ENCODE measurements at places on chromosomes 5 and 9. TPM values are rescaled to one million over a fixed set of nuclear protein-coding genes. Genes with fewer than 3 reads are reported as not detected.

- DNase-seq = no peak
Observed at GRCh38 chr9:84207491-84207951, 133.0 kb downstream of the SLC28A3 start.

- no peak for DNase-seq
Observed at GRCh38 chr5:96919754-96920197, 16.1 kb upstream of the LNPEP start.

- no peak for DNase-seq
Observed at GRCh38 chr5:1214163-1214935, 10.8 kb upstream of the SLC6A18 start.

DNA sequence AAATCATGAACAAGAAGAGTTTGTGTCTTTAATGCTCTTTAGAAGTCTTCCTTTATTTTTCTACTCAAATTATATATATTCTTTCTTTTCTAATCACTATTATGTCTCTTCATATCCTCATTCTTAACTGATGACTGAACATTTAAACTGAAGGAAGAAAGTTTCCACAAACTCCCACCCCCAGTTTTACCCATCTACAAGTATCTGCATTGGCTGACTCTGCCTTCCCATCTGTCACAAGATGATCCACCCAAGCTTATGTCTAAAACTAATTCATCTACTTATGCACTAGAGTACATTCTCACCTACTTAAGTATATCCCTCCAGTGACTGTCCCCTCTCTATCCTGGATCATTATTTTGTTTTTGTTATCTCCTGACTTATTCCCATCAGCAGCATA is 344.5 kb downstream of the PRR16 start:
- DNase-seq = no peak

- no peak for DNase-seq
Observed at GRCh38 chr9:23658376-23659258, 167.4 kb downstream of the ELAVL2 start.

DNA sequence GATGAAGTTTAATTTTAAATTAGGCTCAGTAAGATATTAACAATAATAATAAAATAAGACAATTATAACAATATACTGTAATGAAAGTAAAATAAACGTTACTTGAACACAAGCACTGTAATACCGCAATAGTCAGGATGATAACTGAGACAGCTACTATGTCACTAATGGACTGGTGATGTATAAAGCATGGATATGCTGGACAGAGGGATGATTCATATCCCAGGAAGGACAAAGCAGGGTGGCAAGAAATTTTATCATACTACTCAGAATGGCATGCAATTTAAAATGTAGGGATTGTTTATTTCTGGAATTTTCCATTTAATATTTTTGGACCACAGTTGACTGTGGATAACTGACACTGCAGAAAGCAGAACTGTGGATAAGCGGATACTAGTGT is 196.9 kb downstream of the VPS13A start:
- no peak for DNase-seq

GRCh38 chr5:172683645-172684471 is 42.8 kb downstream of the NEURL1B start:
- DNase-seq = peak; percentile 56

DNA sequence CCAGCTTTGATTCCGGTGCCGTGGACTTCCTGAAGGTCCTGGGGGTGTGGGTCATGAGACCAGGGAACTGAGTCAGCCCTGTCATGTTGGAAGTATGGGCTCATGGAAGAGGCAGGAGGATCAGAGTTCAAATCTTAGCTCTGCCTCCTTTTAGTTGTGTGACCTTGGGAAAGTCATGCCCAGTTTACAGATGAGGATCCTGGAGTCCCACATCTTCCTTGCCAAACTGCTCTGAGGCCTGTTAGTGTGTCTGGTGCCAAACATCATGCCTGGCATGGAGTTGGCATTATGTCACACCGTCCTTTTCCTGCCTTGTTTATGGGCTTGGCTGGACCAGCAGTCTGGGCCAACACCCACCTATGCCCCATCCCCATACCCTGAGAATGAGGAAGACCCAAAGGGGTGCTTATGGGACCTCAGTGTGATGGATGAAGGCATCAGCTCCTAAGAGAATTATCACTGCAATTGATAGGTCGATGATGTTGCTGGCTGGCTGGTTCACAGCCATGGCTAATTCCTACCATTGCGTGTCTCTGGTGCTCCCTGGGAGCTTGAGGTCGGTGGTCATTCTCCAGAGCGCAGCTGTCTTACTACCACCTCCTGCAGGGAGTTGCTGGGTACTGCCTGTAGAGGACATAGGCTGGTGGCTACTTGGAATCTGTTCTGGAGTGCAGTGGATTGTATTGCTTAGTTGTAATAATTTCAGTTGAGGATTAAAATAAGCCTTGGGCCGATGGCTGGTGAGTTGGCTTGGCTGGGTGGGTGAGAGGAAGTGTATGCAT is 140.5 kb upstream of the PITX1 start:
- no peak for DNase-seq

DNA sequence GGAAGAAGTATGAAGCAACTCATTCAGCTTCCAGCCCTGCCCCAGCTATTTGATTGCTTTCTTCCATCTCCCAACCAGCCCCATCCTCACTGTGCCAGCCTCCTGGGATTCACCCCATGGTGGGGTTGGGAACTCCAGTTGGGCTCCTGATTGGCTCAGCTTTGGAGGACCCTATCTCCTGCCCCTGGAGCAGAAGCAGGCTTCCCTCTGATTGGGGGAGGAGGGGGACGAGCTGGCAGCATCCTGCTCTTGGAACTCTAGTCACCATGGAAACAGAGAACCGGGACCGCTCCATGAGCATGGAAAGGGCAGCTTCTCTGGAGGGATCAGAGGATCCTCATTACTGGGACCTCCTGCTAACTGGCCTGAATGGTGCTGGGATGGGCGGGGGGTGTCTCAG is 2.6 kb downstream of the SLC6A7 start:
- DNase-seq = no peak

GRCh38 chr9:122095010-122095767 is 2.1 kb upstream of the TTLL11 start:
- DNase-seq = no peak

DNA sequence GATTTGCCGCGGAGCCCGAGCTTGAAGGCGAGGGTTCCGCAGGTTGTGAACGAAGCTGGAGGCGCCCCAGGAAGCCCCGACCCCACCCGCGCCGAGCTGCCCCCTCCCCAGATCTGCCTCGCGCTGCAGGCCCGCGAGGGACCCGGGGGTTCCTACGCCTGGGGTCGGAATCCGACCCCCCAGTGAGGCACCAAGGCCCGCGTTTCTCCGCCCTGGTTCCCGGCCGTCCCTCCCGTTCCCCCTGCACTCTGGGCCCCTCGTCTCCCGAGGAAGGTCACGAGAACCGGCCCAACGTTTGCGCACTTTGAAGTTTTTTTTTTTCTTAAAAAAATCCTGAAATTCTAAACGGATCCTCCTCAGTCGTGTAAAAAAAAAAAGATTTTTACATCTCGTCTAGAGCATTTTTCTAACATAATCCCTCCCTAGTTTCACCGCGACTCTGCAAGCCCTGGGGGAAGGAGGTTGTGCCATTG is 880 bp upstream of the GFPT2 start:
- no peak for DNase-seq

DNA sequence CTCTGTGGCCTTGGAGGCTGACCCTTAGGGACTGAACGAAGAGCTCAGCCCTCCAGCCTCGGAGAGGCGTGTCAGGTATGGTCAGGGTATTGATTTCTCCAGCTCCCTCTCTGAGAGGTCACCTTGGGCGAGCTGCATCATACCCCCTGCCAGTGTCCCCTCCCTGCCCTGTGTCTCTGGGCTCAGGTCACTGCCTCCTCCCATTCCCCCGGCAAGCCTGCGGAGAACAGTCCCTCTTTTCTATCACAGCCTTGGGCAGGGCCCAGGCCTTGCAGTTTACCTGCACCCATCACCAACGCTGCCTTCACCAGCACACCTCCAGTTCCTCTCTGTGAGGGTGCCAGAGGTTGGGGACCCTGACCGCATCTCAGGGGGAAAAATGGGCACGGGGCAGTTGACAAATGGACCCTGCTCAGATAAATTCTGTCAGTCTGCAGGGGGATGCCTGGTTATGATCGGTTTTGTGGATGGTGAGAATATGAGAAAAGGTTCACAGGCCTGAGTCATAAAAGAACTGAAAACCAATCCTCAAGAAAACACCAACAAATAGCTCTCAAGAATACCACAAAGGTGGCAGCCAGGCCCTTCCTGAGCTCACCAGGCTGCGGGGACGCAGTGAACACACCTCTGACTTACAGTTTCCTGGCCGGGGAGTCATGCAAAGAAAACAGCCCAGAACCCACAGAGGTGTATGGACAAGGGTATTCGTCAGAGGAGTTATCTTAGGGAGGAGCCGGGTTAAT is 24.7 kb upstream of the RXRA start:
- peak; percentile 23 for DNase-seq

- peak; percentile 32 for DNase-seq
Observed at GRCh38 chr9:92506184-92506857, 24.0 kb upstream of the ASPN start.

DNA sequence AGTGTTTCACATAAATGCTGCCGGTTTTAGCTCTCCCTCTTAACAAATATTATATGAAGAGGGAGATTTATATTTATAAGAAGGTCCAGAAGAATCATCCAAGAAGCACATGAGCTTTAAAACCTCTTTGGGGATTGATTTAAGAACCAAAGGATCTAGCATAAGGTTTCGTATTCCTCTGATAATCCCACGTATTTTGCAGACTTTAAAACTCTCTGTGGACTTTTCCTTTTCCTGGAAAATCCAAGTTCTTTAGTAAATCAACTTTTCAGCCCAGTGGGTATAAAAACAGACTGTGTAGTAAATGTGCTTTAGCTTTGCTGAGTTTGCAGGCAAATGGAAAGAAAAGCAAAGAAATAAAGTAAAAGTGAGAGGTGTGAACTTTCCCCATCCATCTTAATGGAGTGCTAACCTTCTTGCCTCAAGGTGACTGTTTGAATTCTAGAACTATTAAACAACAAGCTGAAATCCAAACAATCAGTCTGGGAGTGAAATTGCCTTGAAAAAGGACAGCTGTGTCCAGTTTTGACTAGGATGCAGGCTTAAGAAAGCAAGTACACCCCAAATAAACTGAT is 363.4 kb upstream of the SLC24A2 start:
- no peak for DNase-seq

GRCh38 chr5:151328734-151329133 is 18.6 kb downstream of the SLC36A2 start:
- no peak for DNase-seq

DNA sequence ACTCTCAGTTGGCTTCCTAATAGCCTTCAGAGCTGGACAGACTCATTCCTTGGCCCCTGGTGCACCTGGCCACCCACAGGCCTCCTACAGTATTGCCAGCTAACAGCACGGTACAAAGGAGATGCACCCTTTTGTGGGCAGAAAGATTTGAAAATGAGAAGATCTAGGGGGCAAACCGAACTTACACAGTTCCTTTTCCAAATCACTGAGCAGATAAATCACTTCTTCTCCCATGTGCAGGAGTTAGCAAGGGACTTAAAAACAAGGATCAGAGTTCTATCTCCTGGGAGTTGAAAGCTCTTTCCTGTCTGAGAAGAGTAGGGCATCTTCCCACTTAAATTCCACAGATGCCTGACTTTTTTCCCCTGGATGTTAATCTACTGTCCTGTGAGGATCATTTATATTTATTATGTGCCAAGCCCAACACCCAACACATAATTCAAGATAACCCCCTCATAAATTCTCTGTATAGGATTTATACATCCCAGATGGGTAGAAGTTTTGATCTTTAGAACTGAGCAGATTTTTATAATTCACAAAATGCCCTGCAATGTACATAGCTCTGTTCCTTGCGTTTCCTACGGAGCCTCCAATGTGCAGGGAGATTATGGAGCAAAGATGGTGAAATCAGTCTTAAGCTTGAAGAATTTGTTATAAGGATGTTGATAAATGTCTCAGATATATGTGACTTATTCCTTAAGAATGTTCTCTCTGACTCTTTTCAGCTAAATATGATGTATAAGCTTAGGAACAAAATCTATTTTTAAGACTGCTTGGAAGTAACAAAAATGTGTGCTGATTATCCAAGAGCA is 207.2 kb upstream of the DAPK1 start:
- no peak for DNase-seq

DNA sequence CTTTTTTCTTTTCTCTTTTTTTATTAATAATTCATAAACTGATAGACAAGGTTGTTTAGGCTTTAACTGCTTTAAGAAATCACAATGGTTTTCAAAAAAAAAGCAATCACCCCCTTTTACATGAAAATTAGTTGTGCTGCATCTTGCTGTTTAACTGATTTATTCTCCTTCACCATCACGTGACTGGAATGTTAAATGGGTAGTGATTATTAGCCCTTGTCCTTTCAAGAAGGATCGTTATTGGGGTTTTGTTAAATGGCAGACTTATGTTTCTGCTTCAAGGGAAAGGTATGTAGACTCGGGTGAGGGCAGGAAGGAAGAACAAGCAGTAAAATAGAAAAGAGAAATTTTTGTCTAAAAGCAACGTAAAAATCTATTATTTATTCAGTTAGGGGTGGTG is 175.6 kb upstream of the TLE4 start:
- DNase-seq = no peak

DNA sequence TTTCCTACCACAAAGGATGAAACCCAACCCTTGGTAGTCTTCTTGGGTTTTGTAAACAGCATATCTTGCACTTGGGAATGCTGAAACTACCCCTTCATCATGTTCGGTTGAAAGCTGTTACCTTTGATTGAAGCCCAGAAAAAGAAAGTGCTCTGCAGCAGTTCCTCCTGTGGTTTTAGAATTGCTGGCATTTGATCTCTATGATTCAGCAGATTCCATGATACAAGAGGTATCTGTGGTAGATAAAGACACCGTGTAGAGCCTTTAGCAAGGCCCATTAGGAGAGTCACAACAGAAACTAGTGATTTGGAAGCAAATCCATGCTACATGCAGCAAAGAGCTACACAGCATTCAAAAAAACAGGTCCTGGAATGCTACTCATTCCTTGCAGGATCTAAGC is 557.0 kb downstream of the TLE1 start:
- no peak for DNase-seq

DNA sequence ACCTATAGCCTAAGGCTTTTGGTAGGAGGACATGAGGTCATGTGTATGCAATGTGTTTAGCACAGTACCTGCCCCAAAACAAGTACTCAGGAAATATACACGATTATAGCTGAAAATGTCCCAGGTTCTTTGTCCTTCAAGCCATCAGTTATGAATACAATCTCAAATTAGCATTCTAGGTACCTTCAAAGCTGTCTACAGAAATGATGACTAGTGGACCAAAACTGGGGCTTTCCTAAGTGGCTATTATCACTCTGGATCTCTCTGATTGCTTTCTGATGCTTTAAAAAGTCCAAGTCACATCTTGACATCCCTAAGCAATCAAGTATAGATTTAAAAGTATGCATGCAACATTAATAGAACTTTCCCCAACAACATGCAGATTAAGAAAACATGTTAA is 93.0 kb upstream of the SLIT3 start:
- no peak for DNase-seq

The IL3 gene
- total RNA-seq = not detected

The PCDHB9 gene
- 0.59 TPM for total RNA-seq

The CFAP77 gene
- total RNA-seq = 2.4 TPM

The CCL21 gene
- 32.5 TPM for total RNA-seq

The FGF10 gene
- total RNA-seq = 0.59 TPM

The FOXD4L5 gene
- total RNA-seq = not detected

The CD180 gene
- total RNA-seq = 0.64 TPM

The SPAAR gene
- 9.8 TPM for total RNA-seq

The RETREG1 gene
- 202 TPM for total RNA-seq

The SPINK6 gene
- total RNA-seq = not detected

The SLC6A19 gene
- total RNA-seq = not detected

The TMC1 gene
- not detected for total RNA-seq

The GABRB2 gene
- total RNA-seq = 0.25 TPM

The PRSS3 gene
- not detected for total RNA-seq
